Activated CD4-positive, alpha-beta T cell treated with anti-CD3 and anti-CD28 coated beads for 4 hours (primary cell): ENCODE measurements at places on chromosomes 7 and 10.

DNA sequence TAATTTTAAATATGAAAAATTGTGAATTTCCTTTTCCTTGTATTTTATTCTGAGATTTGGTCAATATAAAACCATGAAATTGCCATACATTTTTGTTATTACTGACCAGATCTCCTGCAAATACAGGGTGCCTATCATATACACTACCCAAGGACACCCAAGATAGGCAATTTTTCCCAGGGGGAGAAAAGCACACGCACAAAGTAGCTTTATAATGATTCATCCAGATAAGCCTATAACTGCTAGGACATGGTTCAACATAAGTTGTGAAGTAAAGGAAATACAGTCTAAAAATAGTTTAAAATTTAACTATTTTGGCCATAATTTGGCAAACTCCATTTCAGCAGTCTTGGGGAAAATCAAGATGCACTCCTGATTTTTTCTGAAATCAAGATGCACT is 4.8 kb downstream of the RUFY2 start:
- DNase-seq = no peak

- no peak for DNase-seq
Measured at GRCh38 chr7:99625321-99625720, 8.6 kb downstream of the ZSCAN25 start.

GRCh38 chr7:108634036-108634435 is 64.4 kb downstream of the DNAJB9 start:
- DNase-seq = no peak

DNA sequence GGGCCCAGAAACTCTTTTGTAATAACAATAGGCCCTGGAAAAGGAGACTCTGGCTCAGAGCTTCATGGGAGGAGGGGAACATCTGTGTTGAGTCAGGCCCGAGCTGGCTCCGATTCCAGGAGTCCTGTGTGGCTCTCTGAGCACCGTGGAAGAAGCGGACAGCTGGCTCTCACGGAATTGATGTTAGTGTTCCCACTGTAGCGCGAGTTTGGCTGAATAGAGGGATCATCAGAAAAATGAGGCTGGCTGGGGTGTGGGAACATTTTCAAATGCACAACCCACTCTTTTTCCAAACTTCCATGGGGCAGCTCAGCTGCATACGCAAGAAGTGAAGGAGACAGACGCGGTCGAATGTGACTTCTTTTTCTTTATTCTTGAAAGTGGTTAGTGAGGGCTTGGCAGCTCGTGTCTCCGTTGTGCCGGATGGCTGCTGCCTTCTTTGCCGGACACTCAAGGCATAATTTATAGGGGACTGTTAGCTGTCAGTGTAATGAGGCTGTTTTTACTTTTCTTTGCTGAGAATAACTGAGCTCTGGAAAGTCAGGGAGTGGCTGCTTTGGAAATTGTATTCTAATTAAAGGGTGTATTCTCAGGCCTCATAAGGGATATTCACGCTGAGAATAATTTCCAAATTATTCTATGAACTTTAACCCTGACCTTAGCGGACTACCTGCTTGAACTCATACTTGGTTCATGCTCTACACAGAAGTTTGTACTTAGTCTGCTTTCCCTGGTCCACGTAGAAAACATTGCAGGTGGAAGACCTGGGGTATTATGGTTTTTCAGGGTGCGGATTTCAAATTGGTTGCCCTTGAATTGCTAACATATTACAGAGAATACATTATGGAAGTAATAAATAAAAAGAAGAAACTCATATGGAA is 23.1 kb downstream of the MDFIC start:
- DNase-seq = no peak

- no peak for DNase-seq
Measured at GRCh38 chr10:119812684-119813083, 60.0 kb downstream of the MCMBP start.

DNA sequence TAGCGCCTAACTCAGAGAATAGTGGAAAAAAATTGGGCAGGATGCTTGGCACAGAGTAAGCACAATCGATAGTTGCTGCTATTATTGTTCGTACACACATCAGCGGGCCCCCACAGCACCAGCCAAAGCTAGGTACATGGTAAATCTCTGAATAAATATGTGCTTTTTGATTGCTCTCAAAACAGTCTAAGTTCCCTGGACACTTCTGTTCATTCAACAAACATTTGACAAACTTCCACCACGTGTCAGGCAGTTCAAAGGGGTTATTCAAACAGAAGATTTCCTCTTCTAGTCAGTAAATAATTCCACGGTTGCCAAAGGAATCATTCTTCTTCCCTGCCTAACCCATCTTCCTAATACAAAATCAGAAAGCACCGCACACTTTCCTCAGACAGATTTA is 150.8 kb downstream of the DGKI start:
- DNase-seq = no peak

GRCh38 chr10:125157505-125157904 is 2.9 kb downstream of the CTBP2 start:
- DNase-seq = no peak

GRCh38 chr10:34333513-34333912 is 481.6 kb downstream of the PARD3 start:
- no peak for DNase-seq

DNA sequence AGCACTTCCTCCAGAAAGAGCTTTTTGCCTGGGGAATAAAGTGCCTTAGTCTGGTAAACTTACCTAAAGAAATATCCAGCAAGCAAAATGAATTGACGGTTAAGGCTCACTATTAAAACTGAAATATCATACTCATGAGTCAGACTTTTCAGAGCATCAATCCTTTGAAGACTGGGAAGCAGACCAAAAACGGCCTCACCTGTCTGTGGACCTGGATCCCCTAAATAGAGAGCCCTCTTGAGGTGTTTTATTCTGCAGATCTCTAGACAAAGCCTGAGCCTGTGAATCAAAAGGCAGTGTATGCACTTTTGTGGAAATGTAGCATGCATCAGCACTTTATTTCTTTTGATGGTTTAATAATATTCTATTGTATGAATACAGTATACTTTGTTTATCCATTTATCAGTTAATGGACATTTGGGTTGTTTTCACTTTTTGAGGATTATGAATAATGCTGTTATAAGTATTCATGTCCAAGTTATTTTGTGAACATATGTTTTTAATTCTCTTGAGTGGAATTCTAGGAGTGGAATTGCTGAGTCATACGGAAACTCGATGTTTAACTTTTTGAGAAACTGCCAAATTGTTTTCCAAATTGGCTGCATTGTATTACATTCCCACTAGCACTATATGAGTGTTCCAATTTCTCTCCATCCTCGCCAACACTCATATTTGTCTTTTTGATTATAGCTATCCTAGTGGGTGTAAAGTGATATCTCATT is 449.0 kb upstream of the IGFBP3 start:
- no peak for DNase-seq

- no peak for DNase-seq
Measured at GRCh38 chr7:23863209-23863787, 153.3 kb downstream of the STK31 start.

DNA sequence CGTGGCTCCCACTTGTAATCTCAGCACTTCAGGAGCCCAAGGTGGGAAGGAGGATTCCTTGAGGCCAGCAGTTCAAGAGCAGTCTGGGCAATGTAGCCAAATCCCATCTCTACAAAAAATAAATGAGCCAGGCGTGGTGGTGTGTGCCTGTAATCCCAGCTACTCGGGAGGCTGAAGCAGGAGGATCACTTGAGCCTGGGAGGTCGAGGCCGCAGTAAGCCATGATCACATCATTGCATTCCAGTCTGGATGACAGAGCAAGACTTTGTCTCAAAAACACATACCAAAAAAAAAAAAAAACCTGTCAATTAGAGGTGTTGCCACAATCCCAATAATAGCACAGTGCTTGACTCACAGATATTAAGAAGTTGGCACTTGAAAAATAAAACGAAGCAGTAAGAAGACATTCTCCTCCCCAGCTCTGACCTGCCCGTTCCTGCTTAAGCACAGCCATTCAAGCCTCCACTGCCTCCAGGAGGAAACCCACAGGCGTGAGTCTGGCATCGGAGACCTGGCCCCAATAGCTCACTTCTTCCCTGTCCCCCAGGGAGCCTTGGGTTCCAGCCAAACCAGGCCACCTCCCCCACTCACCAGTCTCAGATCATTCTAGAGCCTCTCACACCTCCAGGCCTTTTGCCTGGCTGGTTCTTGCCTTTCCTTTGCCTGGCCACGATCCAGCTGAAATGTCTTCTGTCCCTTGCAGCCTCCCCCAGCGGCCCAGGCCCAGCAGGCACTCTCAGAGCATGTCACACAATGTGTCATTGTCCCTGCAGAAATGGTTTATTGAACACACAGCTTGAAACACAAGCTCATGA is 45.3 kb upstream of the GTF2I start:
- DNase-seq = no peak

GRCh38 chr7:44466300-44467216 is 23.9 kb downstream of the NUDCD3 start:
- no peak for DNase-seq

- no peak for DNase-seq
Measured at GRCh38 chr7:148982654-148983199, 45.6 kb downstream of the PDIA4 start.

- DNase-seq = no peak
Measured at GRCh38 chr10:52316500-52316899, 2.4 kb downstream of the DKK1 start.

DNA sequence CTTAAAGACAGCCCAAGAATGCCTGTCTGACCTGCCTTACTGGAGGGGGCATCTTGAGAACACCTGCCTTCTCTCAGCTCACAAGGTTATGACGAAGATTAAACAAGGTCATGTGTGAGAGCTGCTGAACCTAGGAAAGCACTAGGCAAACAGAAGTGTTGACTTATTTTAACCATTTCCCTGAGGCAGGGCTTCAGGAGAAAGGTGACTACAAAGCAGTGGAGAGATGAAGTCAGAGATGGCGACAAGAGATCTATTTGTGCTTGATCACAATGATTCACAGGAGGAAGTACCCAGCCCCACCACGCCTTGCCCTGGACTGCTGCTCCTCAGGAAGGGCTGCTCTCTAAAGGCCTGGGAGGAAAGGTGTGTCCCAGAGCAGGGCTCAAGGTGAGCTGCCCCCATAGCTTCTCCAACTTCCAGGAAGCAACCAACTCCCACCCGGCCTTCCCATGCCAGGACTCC is 27.8 kb downstream of the STN1 start:
- no peak for DNase-seq
